ENCODE measurements at places on chromosomes 4 and X. TPM values are rescaled to one million over a fixed set of nuclear protein-coding genes. Genes with fewer than 3 reads are reported as not detected.

DNA sequence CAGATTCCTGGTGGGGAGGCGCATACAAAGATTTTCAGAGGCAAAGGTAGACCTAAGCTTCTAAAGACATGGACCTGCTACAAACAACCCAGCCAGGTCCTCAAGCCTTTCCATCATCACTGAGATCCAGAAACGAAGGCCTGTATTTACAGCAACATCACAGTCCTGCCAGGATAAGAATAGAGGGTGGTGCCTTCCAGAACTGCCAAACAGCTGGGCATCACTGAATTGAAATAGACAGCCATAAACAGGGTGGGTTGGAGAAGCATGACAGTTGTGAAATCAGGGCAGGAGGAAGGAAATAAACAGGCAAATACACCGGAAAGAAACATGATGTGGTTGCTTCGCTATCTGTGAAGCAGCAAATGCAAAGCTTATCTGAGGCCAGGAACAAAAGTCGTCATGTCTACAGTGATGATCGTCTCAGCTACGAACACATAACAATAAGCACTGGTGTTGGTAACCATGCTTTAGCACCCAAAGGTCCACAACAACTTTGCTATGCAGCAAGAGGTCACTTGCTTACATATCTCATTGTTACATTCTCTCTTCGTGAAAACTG lies 6.7 kb upstream of the TMEM154 start:
- H3K4me3 ChIP-seq = no peak overlapping the region
- no peak overlapping the region for H3K27ac ChIP-seq
- no peak for DNase-seq

GRCh38 chr4:77501240-77501639 lies 104.4 kb upstream of the CXCL13 start:
- no peaks in the 10 kb centered on the region for H3K36me3 ChIP-seq
- H3K27ac ChIP-seq = no peak overlapping the region
- no peak for DNase-seq
- no peaks in the 10 kb centered on the region for H3K4me1 ChIP-seq

DNA sequence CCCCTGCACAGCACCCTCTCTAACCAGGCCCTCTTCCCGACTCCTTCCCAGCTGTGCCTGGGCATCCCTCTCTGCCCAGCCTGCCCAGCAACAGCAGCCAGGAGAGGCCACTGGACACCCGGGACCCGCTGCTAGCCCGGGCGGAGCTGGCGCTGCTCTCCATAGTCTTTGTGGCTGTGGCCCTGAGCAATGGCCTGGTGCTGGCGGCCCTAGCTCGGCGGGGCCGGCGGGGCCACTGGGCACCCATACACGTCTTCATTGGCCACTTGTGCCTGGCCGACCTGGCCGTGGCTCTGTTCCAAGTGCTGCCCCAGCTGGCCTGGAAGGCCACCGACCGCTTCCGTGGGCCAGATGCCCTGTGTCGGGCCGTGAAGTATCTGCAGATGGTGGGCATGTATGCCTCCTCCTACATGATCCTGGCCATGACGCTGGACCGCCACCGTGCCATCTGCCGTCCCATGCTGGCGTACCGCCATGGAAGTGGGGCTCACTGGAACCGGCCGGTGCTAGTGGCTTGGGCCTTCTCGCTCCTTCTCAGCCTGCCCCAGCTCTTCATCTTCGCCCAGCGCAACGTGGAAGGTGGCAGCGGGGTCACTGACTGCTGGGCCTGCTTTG lies 1.1 kb downstream of the AVPR2 start:
- H3K27me3 ChIP-seq = peaks cover 14% of the 10 kb centered on the region
- no peaks in the 10 kb centered on the region for H3K36me3 ChIP-seq
- H3K27ac ChIP-seq = no peak overlapping the region
- peak; percentile 21 for DNase-seq

GRCh38 chr4:133452678-133453077 lies 303.6 kb downstream of the PCDH10 start:
- H3K36me3 ChIP-seq = no peaks in the 10 kb centered on the region
- no peaks in the 10 kb centered on the region for H3K4me1 ChIP-seq
- no peak for DNase-seq

DNA sequence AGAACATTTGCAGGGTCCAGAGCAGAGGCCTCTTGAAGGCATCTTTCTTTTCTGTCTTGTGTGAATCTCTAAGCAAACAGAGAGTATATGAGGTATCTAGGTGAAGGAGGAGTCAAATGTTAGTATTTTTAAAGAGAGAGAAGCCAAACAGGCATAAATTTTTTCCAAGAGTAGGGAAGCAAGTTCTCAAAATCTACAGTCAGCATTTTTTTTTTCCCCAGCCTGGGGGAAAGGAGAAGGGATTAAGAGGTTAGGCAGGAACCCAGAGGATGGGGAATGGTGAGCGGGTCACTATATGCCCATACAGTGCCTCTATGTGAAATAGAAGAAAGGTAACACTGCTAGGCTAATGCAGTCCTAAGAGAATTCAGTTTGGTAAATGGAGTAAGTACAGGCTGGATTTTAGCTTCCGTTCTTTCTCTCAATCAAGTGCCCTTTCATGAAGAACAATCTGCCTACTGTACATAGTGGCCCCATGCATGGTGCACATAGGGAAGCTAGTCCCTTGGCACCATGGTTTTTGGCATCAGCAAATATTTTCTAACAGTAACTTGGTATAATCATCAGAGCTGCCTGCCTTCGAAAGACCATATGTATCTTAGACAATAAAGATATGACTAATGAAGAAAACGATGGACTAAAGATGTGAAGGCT lies 163.1 kb upstream of the MAB21L2 start:
- H3K4me1 ChIP-seq = no peaks in the 10 kb centered on the region
- no peak overlapping the region for H3K27ac ChIP-seq
- DNase-seq = no peak
- no peak overlapping the region for H3K4me3 ChIP-seq

- no peak for DNase-seq
- no peaks in the 10 kb centered on the region for H3K4me1 ChIP-seq
- no peaks in the 10 kb centered on the region for H3K27me3 ChIP-seq
- H3K4me3 ChIP-seq = no peak overlapping the region
Measured at GRCh38 chrX:19683358-19683757, 168.1 kb upstream of the MAP3K15 start.

DNA sequence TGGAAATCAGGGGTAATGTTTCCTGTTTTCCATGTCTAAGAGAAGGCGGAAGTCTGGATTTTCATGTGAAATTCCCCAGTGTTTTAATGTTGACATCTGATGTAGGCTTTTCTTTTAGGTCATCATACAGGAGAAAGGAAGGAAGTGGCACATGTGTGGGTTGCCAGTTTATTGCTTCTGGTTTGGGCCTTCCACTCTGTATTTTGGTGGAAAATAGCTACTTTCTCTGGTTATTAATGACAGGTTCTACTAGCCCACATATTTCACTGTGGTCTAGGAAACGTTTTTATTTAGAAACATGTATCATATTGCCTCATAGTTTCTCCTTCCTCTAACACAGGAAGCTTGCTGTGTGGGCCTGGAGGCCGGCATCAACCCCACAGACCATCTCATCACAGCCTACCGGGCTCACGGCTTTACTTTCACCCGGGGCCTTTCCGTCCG lies 7.2 kb downstream of the PDHA1 start:
- no peak overlapping the region for H3K27ac ChIP-seq
- no peaks in the 10 kb centered on the region for H3K27me3 ChIP-seq
- no peaks in the 10 kb centered on the region for H3K4me1 ChIP-seq

DNA sequence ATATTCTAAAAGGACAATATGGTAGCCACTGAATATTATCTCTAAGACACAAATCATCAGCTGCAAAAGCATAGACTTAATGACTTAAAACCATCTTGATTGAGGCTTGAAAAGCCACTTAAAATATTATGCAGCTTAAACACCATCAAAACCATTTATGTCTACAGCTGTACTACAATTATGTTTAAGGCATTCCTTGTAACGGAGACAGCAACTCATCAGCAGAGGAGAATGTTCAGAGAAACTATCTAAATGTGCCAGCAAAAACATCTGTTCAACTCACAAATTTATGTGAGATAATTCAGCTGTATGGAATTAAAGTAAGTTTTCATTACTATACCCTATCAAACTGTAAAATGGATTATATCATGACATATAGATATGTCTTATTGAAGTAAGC lies 147.9 kb upstream of the CTSO start:
- peaks cover 3% of the 10 kb centered on the region for H3K4me1 ChIP-seq
- DNase-seq = no peak
- H3K27me3 ChIP-seq = no peaks in the 10 kb centered on the region
- H3K4me3 ChIP-seq = no peak overlapping the region

GRCh38 chr4:7462509-7462971 lies 27.8 kb upstream of the PSAPL1 start:
- no peak for DNase-seq
- H3K27ac ChIP-seq = no peak overlapping the region
- H3K4me1 ChIP-seq = no peaks in the 10 kb centered on the region
- no peaks in the 10 kb centered on the region for H3K27me3 ChIP-seq
- H3K4me3 ChIP-seq = no peak overlapping the region

DNA sequence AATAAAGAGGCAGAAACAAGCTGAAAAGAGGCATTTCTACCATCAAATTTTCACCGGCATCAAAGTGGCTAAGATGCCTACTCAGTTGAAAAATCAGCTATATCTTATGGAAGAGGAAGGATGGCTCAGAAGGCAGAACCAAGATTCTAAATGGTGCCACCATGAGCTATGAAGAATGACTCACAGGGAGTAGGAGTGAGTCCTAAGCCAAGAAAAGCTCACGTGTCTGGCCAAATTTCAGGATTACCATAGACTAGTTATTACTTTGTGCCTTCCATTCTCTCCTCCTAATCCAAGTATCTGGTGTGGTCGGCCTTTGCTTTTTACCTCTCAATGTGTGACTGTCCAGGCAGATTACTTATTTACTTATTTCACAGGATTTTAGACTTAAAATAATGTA lies 54.8 kb downstream of the BMP3 start:
- H3K27ac ChIP-seq = no peak overlapping the region
- DNase-seq = no peak
- no peaks in the 10 kb centered on the region for H3K36me3 ChIP-seq
- no peak overlapping the region for H3K4me3 ChIP-seq
- no peaks in the 10 kb centered on the region for H3K4me1 ChIP-seq

DNA sequence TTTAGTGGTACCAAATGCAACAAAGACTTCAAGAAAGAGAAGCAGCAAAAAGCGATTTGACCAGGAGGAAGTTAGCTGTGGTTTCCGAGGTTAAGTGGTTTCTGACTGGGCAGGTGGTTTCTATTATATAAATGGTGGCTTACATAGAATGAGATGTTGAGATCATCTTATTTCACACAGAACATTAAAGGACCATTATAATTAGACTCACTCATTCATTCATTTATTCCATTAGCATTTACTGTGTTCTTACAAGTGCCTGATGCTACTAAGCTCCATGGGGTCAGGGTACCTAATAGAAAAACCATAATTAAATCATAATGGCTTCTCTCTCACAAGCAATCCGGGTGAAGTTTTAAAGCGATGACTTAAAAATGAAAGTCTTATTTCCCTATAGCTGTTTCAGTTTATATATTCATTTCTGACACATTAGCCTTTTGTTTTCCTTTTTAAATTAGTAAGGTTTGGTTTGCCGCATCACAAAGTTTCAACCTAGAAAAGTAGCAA lies 10.6 kb downstream of the TSPAN6 start:
- H3K27me3 ChIP-seq = no peaks in the 10 kb centered on the region
- no peaks in the 10 kb centered on the region for H3K4me1 ChIP-seq
- H3K27ac ChIP-seq = no peak overlapping the region
- H3K4me3 ChIP-seq = no peak overlapping the region

DNA sequence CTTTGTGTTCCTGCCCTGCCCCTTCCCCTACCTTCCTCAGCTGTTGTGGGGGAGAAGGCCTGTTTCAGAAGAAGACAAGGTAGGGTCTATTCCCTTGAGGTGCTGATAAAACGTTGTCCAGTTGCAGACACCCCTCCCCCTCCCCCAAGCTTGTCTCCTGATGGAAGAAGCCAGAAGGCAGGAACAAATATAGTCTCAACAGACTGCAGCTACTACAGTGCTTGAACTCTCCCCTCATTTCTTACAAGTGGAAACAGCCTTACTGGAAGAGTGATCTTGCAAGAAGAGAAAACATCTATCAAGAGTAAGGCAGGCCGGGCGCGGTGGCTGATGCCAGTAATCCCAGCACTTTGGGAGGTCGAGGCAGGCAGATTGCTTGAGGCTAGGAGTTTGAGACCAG lies 11.0 kb upstream of the MAP7D3 start:
- H3K27me3 ChIP-seq = peaks cover 4% of the 10 kb centered on the region
- H3K27ac ChIP-seq = peak overlapping the region; percentile 22
- H3K4me1 ChIP-seq = no peaks in the 10 kb centered on the region
- DNase-seq = no peak
- no peaks in the 10 kb centered on the region for H3K36me3 ChIP-seq
- no peak overlapping the region for H3K4me3 ChIP-seq

- H3K4me3 ChIP-seq = no peak overlapping the region
- H3K27me3 ChIP-seq = no peaks in the 10 kb centered on the region
- no peaks in the 10 kb centered on the region for H3K4me1 ChIP-seq
- DNase-seq = no peak
- no peaks in the 10 kb centered on the region for H3K36me3 ChIP-seq
Measured at GRCh38 chr4:117676153-117676552, 358.1 kb upstream of the NDST3 start.

DNA sequence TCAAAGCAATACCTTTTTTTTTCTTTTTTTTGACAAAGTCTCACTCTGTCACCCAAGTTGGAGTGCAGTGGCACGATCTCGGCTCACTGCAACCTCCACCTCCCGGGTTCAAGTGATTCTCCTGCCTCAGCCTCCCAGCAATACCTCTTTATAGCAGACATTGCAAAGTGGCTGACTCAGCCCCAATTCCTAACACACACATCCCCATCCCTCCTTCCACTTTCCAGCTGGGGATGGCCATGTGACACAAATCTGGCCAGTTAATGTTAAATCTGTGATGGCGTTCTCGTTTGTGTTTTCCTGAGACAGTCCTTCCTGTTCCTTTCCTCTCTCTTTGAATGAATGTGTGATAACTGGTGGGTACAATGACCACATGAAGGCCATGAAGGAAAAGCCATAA lies 276.2 kb upstream of the KLF3 start:
- no peak for DNase-seq
- no peaks in the 10 kb centered on the region for H3K36me3 ChIP-seq
- H3K4me1 ChIP-seq = peaks cover 56% of the 10 kb centered on the region
- no peak overlapping the region for H3K4me3 ChIP-seq

GRCh38 chr4:7032596-7032995 lies 10.6 kb upstream of the TADA2B start:
- H3K4me3 ChIP-seq = no peak overlapping the region
- H3K4me1 ChIP-seq = no peaks in the 10 kb centered on the region
- DNase-seq = no peak
- H3K27ac ChIP-seq = no peak overlapping the region
- H3K36me3 ChIP-seq = peaks cover 35% of the 10 kb centered on the region

- H3K4me1 ChIP-seq = peaks cover 6% of the 10 kb centered on the region
- no peaks in the 10 kb centered on the region for H3K27me3 ChIP-seq
- no peak for DNase-seq
- H3K27ac ChIP-seq = no peak overlapping the region
Measured at GRCh38 chr4:95651891-95652290, 103.1 kb upstream of the UNC5C start.

- no peak for DNase-seq
- no peak overlapping the region for H3K27ac ChIP-seq
- H3K27me3 ChIP-seq = no peaks in the 10 kb centered on the region
Measured at GRCh38 chr4:117376692-117377091, 291.3 kb upstream of the TRAM1L1 start.

ACOT9 gene
- total RNA-seq = 34.3 TPM

CXCL1 gene
- 1.6 TPM for total RNA-seq

DIPK2B gene
- 12.8 TPM for total RNA-seq

PLAC1 gene
- total RNA-seq = not detected

SPANXN3 gene
- total RNA-seq = not detected

ARMCX2 gene
- 148 TPM for total RNA-seq

All from adrenal gland (tissue), 19 donors.